ENCODE measurements at places on chromosomes 5 and 9. TPM values are rescaled to one million over a fixed set of nuclear protein-coding genes. Genes with fewer than 3 reads are reported as not detected.

The ROPN1L gene
- total RNA-seq: not detected

The CDC26 gene
- 20.2 TPM for total RNA-seq

The NOL6 gene
- total RNA-seq: 53.5 TPM

The SCGB3A2 gene
- not detected for total RNA-seq

The SVEP1 gene
- total RNA-seq: not detected

DNA sequence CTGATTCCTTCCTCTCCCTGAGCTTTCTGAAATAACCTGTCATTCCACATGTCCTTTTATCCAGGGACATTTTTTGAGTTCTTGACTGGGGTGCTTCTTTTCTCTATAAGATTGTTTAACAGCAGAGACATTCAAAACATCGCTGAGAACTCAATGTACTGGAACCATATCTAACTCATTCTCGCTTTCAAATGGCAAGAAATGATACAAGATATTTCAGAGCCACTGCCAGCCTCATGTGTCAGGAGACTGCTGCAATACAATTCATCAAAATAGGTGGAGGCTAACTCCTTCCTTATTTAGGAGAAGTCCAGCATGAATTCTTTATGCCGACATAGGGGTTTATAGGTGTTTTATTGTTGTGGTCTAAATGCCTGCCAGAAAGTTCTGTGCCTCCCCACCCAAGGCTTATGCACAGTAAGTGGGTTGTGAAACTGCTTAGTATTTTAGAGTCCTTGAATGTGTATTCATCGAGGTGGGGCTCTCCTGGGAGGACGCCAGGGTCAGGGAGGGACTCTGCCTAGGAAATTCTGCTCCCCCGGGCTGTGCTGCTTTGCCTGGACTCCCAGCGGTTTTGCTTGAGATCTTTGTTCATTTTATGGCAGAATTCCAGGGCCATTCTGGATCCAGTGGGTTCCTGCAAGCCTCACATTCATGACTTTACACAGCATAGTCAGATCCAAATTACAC lies 53.9 kb downstream of the ZNF474 start:
- DNase-seq: peak; percentile 73

GRCh38 chr9:88308831-88309560 lies 79.2 kb upstream of the SPIN1 start:
- DNase-seq: no peak

DNA sequence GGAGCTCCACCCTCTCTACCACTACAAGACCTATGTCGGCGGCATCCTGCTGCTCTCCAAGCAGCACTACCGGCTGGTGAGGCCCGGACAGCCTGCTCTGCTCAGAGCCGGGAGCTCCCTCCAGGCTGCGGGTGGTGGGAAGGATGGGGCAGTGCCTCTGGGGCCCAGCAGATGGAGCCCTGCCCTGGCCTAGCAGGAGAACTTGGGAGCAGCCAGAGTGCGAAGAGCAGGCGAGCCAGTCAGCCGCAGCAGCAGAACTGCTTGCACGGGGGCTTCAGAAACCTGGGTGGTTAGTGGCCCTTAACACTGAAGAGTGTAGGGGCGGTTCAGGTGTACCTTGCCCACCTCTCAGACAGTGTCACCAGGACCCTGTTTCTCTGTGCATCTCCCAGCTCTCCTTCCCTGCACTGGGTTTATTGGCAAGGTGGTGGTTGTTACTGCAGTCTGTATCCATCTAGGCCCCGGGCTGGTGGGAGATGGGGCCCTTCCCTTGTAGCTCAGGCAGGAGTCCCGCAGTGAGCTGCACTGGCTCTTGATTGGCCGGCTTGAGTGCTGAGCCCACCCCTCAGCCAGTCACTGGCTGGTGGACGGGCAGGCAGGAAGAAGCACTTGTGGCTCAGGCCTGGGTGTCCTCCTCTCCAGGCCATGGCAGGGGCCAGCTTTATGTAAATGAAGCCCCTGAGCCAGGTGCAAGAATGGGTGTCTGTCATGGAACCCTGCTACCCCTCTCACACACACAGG lies 7.7 kb downstream of the B4GALT7 start:
- peak; percentile 87 for DNase-seq

- no peak for DNase-seq
These were observed 2.1 kb downstream of the ADAMTS2 start for GRCh38 chr5:179343021-179343718.

- DNase-seq: no peak
These were observed 8.5 kb upstream of the ACSL6 start for GRCh38 chr5:132019857-132020555.

GRCh38 chr5:75839547-75839946 lies 122.3 kb upstream of the POC5 start:
- no peak for DNase-seq

DNA sequence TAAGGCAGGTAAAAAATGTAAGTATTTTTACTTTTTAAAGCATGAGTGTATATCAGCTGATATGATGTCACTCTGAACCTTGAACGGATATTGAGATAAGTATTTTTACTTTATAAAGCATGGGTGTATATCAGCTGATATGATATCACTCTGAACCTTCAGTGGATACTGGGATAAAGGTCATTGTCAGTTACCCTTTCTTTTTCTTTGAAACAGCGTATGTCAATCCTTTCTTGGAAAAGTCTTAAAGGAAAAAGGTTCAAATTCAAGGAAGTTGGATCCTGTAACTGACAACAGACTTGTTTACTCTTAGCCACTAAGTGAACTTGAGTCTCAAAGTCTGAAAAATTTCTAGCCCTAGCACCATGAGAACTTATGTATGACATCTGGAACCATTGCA lies 61.7 kb upstream of the IFNK start:
- DNase-seq: no peak

GRCh38 chr5:11815916-11816315 lies 88.3 kb downstream of the CTNND2 start:
- DNase-seq: no peak

DNA sequence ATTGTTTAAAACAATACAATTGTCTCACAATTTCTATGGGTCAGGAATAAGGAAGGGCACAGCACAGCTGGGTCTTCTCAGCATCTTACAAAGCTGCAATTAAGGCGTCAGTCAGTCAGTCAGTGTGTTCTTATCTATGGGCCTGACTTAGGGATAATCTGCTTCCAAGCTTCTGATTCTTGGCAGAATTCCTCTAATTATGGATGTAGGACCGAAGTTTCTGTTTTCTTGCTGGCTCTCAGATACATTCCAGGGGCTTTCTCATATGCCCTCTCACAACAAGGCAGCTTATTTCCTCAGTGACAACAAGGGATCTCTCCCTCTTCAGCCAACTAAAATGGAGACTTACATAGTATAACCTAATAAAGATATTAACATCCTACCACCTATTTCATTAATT lies 1925.3 kb upstream of the ACO1 start:
- no peak for DNase-seq

- no peak for DNase-seq
These were observed 119.7 kb upstream of the ELL2 start for GRCh38 chr5:96081276-96081858.

DNA sequence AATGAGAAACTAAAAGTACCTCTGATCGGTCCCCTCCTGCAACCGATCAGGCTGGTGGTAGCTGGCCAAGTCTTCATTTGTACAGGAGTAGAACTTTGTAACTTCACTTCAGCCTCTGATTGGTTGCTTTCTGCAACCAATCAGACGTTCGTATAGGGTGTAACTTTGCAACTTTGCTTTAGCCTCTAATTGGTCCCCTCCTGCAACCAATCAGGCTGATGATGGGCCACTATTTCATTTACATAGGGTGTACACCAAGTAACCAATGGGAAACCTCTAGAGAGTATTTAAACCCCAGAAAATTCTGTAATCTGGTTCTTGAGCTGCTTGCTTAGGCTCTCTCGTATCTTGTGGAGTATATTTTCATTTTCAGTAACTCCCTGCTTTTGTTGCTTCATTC lies 445.5 kb downstream of the MED10 start:
- DNase-seq: no peak

DNA sequence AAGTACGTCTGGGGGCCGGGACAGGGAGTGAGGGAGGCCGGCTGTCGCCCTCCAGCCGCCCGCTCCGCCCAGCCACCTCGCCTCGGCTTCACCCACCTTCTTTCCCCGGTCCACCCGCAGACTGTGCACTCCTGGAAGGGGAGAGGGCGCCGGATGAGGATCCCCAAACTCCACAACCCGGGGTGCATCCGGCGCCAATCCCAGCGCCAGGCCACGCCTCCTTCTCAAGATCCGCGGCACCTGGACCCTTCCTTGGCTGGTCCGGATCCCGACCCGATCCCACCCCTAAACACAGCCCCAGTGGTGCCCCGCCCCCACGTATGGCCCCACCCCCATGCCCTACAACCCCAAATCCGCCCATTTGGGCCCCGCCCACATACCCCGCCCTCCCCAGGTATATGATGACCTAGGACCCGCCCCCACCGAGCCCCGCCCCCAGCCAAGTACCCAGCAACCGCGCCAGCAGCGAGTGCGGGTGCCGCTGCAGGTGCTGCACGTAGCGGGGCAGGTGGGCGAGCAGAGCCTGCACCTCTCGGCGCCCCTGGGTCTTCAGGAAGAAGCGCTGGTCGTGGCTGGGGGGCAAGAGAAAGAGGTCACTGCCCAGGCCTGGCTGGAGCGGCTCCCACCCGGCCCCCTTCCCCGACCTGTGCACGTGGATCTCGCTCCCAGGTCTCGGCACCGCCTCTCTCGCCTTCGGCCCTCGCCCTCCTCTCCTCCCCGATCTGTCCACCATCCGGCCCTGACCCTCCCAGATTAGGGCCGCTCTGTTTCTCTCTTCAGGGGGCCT lies 3.2 kb downstream of the PIP5KL1 start:
- DNase-seq: peak; percentile 54

DNA sequence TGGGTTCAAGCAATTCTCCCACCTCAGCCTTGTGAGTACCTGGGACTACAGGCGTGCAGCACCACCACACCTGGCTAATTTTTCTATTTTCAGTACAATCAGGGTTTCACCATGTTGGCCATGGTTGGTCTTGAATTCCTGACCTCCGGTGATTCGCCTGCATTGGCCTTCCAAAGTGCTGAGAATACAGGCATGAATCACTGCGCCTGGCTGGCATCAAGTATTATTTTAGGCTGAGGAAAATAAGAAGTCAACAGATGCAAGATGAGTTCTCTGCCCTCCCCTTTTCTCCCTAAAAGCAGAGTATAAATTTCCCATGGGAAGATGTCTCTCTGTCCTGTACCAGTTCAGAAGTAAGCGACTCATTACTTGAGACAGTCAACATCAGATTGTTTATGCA lies 71.5 kb downstream of the ELAVL2 start:
- DNase-seq: no peak

GRCh38 chr9:123933440-123934212 lies 3.7 kb upstream of the DENND1A start:
- DNase-seq: peak; percentile 55

GRCh38 chr5:119367502-119368237 lies 11.9 kb downstream of the TNFAIP8 start:
- no peak for DNase-seq

DNA sequence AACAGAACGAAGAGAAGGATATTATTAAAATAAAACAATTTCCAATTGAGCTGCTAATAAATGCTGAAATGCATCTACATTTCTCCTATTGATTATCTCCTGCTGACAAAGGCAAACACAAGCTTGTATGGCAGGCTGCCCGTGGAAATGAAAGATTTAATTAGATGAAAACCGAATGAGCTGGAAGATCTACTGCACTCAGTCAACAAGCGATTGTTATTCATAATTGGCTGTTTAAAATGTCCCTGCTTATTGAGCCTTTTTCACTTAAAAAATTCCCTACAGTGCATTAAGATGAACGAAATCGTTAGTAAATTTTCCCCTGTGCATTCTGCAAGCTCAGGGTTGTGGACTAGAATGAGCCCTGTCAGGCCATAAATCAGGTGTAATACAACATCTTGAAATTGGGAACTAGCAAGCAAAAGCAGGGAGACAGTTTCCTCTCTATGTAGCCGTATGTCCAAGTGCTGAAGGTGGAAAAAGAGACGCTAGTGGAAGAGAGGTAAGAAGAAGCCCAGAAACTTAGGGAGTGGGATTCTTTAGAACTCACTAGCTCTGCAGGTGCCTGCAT lies 28.5 kb upstream of the KIF4B start:
- DNase-seq: no peak

DNA sequence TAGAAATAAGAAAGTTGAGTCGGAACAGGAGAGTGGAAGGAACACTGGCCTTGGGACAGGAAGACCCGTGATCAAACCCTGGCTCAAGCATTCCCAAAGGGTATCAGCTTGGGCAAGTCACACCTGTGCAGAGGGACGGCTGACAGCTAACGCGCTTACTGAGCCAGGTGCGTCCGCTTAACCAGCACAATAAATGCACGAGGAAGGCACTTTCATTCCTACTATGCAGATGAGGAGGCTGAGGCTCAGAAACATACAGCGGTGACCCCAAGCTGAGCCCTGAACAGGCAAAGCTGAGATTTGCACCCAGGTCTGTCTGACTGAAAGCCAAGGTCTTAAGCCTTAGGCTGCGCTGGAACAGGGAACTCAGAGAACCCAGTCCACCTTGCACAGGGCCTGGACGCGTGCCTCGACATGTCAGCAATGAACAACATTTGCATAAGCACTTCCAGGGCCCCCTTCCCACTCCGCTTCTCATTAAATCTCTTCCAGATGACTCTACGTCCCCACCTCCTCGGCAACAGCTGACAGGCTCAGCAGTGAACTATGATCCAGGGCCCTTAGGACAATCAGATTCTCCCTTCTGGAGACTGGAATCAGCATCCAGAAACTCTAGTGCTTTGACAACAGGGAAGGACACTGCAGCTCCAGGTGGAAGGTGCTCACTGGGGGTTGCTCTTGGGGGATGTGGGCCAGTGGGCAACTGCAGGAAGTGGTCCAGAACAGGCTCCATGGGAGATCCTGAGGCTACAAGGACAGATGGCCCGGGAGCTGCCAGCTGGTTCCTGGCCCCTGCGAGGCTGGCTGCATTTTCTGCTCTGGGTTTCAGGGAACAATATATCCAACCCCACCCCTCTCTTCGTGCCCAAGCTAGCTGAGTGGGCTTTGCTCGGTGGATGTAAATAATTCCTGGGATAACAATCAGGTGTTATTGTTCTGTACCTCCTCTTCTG lies 35.2 kb downstream of the SH3PXD2B start:
- no peak for DNase-seq

DNA sequence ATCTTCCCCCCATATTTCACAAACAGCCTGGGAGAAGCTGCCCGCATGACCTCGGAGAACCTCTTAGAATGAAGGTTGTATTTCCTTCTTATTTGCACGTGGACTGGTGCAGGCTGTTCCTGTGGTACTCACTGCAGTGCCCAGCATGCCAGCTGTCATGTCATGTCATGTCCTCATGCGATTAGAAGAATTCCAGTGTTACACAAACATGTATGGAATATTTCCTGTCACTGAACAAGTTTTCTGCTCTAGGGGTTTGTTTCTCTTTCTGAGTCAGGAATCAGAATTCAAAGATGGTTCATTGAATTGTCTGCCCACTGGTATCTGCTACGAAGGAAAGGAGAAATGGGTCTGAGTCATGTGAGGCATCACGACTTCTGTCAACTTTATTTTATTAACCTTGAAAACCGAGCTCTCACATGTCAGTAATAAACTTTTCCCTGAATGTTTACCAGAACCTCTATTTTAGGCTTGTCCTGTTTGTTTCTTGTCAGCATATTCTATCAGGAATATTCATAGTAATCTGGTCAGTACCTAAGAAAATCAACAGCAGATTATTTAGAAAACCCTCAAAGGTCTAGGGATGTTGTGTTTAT lies 415.6 kb downstream of the GADD45G start:
- no peak for DNase-seq
